ENCODE measurements at places on chromosomes 12 and 14. TPM values are rescaled to one million over a fixed set of nuclear protein-coding genes. Genes with fewer than 3 reads are reported as not detected.

The DEGS2 gene
- total RNA-seq = 1.3 TPM

The AICDA gene
- total RNA-seq = not detected

The PKP2 gene
- total RNA-seq = 0.08 TPM

The PYM1 gene
- 36.2 TPM for total RNA-seq

The HVCN1 gene
- total RNA-seq = 30.3 TPM

The NFATC4 gene
- 0.78 TPM for total RNA-seq

The A2ML1 gene
- not detected for total RNA-seq

The ACVR1B gene
- total RNA-seq = 9.9 TPM

All from activated CD8-positive, alpha-beta memory T cell treated with anti-CD3 and anti-CD28 coated beads for 36 hours (primary cell).